ENCODE measurements at places on chromosomes 1 and 21.

- DNase-seq, result no peak
These were observed 24.2 kb upstream of the PHTF1 start for GRCh38 chr1:113783254-113784103.

GRCh38 chr1:230668227-230668626 lies 25.9 kb downstream of the COG2 start:
- DNase-seq, result no peak

DNA sequence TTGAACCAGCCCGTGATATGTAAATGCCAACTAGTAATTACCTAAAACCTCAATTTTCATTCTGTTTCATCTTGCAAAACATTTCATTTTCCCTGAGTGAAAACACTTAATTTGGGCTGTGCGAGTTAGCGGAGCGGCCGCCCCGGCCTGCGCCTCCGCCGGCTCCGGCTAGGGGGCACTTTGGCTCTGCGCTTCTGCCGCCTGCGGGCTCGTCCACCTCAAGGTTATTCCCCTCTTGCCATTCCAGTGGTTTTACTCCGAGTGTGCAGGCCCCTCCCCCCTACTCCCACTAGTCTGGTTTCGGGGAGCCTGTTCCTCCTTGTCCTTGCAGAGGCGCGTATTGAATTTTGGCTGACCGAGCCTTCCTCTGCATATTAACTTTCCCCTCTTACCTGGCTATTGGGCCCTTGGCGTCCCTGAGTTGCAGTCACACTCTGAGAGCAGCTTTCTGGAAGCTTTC lies 55.6 kb downstream of the PEX14 start:
- no peak for DNase-seq

GRCh38 chr1:42851420-42851819 lies 5.0 kb downstream of the ZNF691 start:
- DNase-seq, result no peak

DNA sequence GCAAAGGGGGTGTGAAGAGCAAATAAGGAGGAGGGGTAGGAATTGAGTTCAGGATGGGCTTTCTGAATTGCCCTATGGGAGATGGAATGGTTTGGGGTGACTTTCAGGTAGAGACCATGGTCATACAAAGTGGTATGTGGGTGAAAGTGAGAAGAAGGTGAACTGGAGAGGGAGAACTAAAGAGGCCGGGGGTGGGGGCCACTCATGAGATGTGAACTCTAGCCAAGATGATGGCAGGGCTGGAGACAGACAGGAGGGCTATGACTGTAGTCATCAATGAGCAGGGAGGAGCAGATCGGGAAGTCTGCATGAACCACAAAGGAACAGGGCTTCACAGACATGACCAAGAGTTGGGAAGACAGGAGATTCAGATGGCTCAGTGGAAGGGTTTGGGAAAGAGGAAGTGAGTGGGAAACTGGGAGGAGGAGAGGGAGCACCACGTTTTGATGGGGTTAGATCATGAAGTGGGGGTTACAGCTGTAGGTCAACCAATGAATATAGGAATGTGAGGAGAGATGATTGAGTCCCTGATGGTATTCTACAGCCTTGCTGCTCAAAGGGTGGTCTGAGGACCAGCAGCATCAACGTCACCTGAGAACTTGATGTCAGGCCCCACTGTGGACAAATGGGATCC lies 20.7 kb upstream of the LRRC8D start:
- no peak for DNase-seq

DNA sequence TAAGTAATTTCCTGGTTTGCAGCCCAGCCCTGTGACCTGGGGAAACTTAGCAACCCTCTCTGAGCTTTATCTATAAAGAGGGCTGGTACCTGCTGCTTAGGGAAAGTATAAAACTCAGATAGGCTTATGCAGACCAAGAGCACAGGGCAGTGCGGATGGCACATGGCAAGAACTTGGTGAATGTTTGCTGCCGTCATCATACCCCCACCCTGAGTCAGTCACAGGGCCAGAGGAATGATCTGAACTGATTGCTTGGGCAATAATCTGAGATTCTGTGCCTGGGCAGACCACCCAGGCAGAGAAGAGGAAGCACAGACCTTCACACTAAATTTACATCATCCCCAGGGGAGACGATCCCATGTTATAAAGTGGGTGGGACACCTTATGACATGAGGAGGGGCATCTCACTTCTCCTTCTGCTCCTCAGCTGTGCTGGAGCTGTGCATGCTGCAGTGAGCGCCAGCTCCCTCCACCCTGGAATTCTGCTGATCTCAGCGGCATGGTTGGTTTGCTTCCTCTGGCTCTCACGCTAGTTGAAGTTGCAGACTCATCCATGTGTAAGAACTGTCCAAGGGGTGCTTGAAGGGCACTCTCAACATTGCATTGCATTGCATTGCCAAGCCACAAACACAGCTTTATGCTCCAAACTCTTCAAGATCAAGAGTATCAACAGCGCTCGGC lies 197.1 kb downstream of the AJAP1 start:
- DNase-seq, result no peak

DNA sequence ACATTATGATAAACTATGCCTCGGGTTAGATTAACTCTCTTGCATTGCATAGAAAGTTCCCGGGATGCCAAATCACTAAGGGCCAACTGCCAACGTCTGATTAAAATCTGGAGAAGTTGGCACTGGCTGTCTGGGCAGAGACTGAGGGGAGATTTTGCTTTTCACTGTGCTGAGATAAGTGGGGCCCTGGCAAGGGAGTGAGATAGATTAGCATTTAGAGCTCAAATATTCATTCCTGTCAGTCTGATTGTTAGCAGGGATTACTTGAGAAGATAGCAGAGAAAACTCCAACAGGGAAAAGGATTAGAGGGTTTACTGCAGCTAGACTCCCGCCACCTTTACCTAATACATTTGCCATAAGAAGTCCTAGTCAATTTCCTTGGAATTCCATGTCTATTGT lies 714.1 kb upstream of the CHRM3 start:
- DNase-seq, result no peak

GRCh38 chr1:167483790-167484189 lies 34.5 kb downstream of the CD247 start:
- no peak for DNase-seq

GRCh38 chr21:42145569-42146272 lies 73.2 kb upstream of the ABCG1 start:
- peak; percentile 69 for DNase-seq

DNA sequence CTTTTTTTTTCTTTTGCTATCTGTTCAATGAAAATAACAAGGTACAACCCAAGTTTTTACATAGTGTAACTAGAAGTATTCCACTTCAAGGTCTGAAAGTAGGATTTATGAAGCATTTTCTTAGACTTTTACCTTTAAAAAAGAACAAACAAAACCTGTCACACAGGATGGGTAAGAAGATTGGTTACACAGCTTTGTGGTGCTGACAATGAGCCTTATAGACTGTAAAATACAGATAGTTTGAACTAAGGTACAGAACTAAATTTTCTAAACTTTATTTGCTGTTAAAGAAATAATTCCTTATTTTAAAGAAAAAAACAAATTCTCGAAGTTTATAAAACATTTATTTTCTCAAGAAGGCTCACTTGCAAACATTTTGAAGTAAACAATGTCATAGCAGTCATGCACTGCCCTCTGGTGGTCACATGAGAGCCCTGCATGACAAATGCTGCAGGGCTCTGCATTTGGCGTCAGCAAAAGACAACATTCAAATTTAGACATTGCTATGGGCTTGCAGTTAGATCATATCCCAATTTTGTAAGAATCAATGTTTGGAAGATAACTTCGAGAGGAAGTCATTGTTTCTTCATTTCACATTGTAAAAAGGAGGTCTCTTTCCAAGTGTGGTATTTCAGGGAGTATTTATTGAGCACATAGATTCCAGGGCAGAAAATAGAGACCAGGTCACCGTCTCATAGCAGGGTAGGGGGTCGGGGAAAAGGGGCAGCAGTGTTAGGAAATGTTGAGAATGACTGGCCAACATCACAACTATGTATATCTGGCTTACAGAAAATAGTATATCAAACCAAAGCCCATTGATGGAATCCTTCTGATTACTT lies 115.3 kb upstream of the FMN2 start:
- peak; percentile 68 for DNase-seq

DNA sequence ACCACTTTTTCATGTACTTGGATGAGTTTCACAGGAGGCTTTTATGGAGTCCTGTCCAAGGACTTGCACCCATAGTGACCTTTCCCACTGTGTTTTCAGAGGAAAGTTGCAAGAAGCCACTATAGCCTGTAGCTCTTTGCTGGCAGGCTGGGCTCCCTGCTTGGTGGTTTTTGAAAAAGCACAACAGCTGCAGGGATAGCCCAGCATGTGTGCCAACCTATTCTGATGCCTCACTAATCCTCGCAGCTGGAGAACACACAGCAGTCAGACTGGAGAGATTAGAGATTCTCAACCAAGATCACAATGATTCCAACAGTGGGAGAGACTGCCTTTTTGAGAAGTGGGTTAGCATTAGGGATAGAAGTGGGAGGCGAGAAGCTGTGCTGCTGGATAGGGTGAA lies 24.1 kb upstream of the ARHGEF11 start:
- DNase-seq, result no peak

- DNase-seq, result no peak
These were observed 44.8 kb downstream of the SNX7 start for GRCh38 chr1:98706173-98706843.

DNA sequence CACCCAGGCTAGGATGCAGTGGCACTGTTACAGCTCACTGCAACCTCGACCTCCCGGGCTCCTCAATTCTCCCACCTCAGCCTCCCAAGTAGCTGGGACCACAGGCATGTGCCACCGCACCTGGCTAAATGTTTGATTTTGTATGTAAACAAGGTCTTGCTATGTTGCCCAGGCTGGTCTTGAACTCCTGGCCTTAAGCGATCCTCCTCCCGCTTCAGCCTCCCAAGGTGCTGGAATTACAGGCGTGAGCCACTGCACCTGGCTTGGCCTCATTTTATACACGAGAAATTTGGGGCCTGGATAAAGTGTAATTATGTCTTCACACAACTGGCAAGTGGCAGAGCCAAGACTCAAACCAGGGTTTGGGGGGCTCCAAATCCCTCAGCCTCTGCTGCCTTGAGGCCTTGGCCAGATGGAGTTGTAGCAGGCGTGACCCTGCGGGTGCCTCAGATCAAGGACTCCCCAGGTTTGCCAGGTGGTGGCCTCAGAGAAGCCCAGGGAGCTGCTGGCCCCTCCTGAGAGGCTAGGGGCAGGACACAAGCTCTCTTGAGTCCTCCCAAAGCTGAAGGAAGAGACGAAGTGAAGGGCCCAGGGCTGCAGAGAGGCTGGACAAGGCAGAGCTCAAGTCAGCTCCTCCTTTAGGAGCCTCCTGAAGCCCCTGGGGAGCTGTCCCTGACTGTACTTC lies 61.7 kb downstream of the MDM4 start:
- DNase-seq, result no peak

- DNase-seq, result no peak
These were observed 97.4 kb upstream of the GFI1 start for GRCh38 chr1:92583821-92584760.

GRCh38 chr1:169390303-169390702 lies 22.3 kb downstream of the BLZF1 start:
- no peak for DNase-seq

GRCh38 chr1:202802034-202802433 lies 6.2 kb downstream of the KDM5B start:
- no peak for DNase-seq
